ENCODE measurements at places on chromosomes 7 and 10. TPM values are rescaled to one million over a fixed set of nuclear protein-coding genes. Genes with fewer than 3 reads are reported as not detected.

GRCh38 chr7:12612622-12613021, 42.1 kb downstream of the SCIN start:
- DNase-seq = no peak

Gene DKK1
- not detected for total RNA-seq

- no peak for DNase-seq
These were observed 99.0 kb upstream of the CYP26C1 start for GRCh38 chr10:92961638-92962037.

GRCh38 chr7:10821156-10821555, 152.5 kb upstream of the PHF14 start:
- DNase-seq = no peak

- DNase-seq = no peak
These were observed 420.1 kb upstream of the MGMT start for GRCh38 chr10:129046962-129047361.

Gene DMBT1
- total RNA-seq = not detected

DNA sequence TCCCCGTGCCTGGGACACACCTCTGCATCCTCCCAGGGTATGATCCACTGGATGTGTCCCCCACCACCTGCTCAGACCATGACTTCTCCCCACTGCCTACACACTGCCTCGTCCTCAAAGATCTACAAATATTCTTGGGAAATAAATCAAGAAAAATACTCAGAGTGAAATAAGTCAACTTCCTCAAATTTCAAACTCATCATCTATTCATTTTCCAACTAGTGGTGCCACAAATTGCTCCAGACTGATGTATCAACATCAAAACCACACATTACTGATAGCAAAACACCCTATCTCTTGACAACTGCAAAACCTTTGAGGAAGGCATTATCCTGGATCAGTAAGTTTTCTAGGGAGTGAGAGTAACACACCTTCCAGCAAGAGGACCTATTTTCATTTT, 87.7 kb downstream of the GRB10 start:
- DNase-seq = no peak

- no peak for DNase-seq
These were observed 7.1 kb downstream of the VIM start for GRCh38 chr10:17235136-17235535.

- no peak for DNase-seq
These were observed 121.6 kb downstream of the DYNC2I1 start for GRCh38 chr7:158977981-158978380.

- DNase-seq = no peak
These were observed 446.4 kb upstream of the KLF6 start for GRCh38 chr10:4231439-4231838.

Gene MOGAT3
- not detected for total RNA-seq

GRCh38 chr10:31011017-31011664, 20.5 kb downstream of the ZNF438 start:
- DNase-seq = no peak

- no peak for DNase-seq
These were observed 33.3 kb upstream of the MNX1 start for GRCh38 chr7:157043745-157044144.

- no peak for DNase-seq
These were observed 52.4 kb upstream of the ADRB1 start for GRCh38 chr10:113991091-113991860.

DNA sequence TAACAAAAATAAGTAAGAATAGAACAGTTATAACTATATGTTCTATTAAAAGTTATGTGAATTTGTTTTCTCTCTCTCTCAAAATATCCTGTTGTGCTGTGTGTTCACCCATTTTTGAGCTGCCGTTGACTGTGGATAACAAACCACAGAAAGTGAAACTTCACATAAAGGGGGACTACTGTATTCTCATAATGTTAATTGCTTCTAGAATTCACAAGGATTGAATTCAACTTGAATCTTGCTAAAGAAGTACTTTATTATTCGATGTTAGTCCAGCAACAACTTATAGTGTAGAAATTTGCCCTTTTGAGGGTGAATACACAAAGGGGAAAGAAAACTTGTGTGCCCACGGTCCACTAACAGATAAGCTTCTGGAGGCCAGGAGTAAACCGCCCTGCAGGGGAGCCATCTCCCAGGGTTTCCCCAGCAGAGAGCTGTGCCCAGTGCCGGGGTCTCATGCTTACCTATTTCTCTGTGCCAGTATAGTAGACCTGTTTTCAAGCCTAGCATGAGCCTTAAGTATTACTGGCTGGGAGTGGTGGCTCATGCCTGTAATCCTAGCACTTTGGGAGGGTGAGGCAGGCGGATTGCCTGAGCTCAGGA, 87.1 kb downstream of the KAT6B start:
- DNase-seq = no peak

GRCh38 chr7:145817687-145818086, 298.9 kb upstream of the CNTNAP2 start:
- DNase-seq = no peak

- DNase-seq = no peak
These were observed 289.1 kb downstream of the PRKG1 start for GRCh38 chr10:51363415-51363814.

DNA sequence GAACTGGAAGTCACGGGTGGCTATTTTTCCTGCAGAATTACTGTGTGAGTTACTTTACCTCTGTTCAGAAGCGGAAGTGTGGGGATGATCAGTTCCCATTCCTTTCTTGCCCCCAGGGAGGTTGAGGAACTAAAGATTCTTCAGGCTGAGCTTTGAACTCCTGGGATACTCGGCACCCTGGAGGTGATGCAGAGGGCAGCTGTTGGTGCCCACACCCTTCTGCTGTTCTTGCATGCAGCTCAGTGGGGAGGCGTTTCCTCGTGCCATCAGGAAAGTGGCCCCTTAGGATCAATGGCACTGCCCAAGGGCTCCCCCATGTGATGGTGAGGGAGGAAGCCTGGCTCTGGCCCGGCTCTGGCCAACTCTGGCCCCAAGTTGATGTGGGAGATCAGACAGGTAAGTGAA, 44.7 kb upstream of the MXI1 start:
- no peak for DNase-seq

DNA sequence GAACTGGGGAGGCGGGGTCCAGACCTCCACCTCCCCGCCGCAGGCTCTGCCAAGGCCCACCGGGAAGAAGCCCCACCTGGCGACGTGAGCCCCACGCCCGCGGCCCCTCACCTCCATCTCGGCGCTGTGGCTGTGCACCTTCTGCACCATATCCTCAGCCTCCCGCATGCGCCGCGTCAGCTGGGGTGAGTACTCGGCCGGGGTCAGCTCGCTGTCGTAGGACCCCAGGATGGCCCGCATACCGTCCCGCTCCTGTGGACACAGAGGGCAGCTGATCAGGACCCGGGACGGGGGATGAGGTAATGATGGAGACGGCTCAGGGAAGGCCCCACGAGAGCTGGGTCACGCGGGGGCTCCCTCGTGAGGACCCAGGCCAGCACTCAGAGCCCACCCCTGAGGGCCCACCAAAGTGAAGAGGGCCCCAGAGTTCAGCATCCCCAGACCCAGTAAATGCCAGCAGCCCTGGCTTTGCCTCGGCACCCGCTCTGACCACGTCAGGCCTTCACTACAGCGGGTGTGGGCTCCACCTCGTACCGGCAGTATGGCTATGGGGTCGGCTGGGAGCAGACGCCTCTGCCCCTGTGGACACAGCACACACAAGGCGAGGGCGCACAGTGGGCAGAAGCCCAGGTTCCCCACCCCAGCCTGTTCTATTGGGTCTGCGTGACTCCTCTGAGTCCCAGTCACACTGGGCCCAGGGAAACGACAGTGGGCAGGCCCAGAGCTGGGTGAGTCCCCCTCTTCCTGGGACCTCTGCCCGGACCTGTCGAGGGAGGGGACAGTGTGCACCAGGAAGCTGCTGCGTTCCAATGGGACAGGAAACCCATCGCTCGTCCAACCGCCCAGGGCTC, 218.1 kb downstream of the MAD1L1 start:
- DNase-seq = no peak

DNA sequence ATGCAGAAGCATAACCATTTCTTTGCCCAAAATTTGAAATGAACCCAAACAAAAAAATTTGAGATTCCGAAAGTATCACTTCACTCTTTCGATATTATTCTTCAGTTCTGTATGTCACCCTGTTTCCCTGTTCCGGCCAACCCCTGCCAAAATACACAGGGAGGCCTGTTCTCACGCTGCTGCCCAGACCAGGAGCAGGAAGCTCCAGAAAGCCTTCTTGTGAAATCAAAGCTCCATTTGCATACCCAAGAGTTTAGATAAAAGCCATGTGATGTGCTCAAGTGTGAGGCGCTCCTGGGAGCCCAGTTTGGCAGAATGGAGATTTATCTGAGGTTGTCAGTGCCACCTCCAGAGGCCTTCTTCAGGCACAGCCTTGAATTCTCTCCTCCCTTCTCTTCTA, 236.2 kb downstream of the FGFR2 start:
- DNase-seq = no peak

Gene KCNMA1
- total RNA-seq = 1.7 TPM

- DNase-seq = peak; percentile 68
These were observed 146.0 kb downstream of the TNS3 start for GRCh38 chr7:47435889-47436312.

Gene RADIL
- total RNA-seq = 4.9 TPM

Gene TBC1D12
- 5.0 TPM for total RNA-seq

Gene CNNM1
- total RNA-seq = 0.07 TPM

Gene ZNF800
- total RNA-seq = 21.1 TPM

Gene DNAH11
- 0.52 TPM for total RNA-seq

GRCh38 chr7:106038916-106039315, 73.2 kb downstream of the SYPL1 start:
- no peak for DNase-seq

Gene TMEM130
- not detected for total RNA-seq

GRCh38 chr7:2632733-2633537, 1.1 kb downstream of the TTYH3 start:
- DNase-seq = peak; percentile 63

GRCh38 chr10:66888237-66888636, 37.6 kb upstream of the LRRTM3 start:
- no peak for DNase-seq

DNA sequence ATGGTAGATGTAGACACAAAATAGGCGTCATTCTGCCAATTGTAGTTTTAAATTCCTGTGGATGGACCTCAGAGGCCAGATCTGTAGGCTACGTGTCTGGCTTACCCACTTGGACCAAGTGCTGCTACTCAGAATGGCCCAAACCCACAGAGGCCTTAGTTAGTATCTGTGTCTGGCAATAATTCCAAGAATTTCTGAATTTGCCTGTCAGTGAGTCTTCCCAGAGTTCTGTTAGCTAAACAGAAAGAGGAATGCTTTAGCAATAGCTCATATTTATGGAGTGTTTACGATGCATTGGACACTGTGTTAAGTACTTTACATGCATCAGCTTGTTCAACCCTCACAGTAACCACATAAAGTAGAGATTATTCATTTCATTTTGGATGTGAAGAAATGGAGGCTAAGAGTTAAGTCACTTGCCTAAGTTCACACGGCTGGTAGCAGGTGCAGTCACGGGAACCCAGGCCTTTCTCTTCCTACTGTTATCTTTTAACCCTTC, 231.8 kb downstream of the PTEN start:
- no peak for DNase-seq

- DNase-seq = no peak
These were observed 120.3 kb upstream of the FOXK1 start for GRCh38 chr7:4561795-4562194.

GRCh38 chr10:3396116-3396515, 223.5 kb upstream of the PITRM1 start:
- no peak for DNase-seq

Gene ZEB1
- total RNA-seq = 94.4 TPM

DNA sequence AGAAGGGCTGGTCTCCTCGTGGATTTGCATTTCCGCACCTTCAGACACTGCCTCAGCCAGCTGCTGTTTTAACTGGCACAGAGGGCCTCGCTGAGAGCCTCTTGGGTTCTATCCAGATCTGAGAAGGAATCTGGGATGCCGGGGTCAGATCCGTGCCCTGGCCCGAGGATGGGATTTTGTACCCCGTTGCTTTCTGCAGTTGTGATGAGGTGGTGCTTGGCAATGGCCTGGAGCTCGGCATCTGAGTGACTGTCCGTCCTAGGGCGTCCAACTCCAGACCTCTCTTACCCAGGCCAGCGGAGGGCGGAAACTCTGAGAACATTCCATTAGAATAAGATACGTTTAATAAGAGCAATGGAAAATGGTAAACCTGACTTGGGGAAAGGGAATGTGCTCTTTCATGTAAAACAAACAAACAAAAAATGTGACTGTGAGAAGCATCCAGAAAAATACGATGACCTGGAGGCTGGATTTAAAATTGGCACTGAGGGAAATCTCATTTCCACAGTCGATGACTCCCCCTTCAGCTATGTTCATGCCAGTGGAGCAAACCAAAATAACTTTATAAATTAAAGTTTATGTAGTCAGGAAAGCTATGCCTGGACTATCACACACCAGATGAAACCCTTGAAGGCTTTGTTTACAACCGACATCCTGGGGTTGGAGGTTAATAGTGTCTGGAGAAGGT, 39.6 kb downstream of the GRK5 start:
- DNase-seq = no peak

GRCh38 chr10:18230794-18231193, 90.6 kb downstream of the CACNB2 start:
- no peak for DNase-seq

DNA sequence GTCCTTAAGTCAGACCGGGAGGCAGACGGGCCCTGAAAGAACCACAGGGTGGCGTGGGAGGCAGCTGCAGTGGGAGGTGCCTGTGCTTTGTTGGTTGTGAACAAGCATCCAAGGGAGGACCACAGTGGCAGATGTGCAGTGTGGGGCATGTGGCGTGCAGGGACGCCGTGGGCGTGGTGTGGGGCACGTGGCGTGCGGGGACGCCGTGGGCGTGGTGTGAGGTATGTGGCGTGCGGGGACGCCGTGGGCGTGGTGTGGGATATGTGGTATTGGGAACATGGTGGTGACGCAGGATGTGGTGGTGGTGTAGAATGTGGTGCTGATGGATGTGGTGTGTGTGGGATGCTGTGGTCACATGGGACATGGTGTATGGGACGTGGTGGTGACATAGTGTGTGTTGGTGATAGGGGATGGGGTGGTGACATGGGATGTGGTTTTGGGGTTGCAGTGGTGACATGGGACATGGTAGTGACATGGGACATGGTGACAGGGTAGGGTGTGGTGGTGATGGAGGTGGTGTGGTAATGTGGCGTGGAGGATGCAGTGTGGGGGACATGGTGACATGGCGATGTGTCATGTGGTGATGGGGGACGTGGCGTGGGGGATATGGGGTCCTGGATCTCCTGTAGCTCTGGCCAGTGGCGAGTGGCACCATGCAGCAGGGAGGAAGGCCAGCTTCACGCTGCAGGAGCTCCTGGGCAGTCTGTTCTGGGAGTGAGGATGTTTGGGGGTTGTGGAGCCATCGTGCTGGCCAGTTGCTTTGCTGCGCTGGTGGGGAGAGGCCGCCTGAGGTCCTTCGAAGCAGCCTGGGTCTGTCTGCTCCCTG, 78.8 kb downstream of the INPP5A start:
- DNase-seq = no peak

- no peak for DNase-seq
These were observed 2.8 kb downstream of the CYP26C1 start for GRCh38 chr10:93063144-93063976.

GRCh38 chr10:131641898-131642297, 258.9 kb upstream of the PPP2R2D start:
- DNase-seq = no peak

DNA sequence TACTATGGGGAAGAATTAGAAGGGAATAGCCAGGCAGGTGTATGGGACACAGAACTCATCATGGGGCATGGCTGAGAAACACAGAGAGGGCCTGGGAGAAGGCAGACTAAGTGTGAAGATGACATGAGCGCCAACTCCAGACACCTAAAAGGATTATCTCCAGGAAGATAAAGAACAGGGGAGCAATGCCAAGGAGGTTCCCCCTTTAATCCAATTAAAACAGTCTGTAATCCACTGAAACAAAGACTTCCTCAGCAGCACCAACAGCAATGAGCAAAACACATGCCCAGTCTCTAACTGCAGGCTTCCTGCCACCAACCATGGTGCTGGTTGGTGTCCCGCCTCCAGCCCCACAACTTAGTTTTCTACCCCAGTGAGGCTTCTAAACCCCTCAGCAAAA, 108.9 kb downstream of the GRID1 start:
- DNase-seq = no peak

Measured in heart right ventricle (tissue), 16 donors.